ENCODE measurements at places on chromosomes 13 and 19.
A peak's percentile ranks its signal among the peaks of the same experiment; 100 is the strongest.

- no peak for DNase-seq
Measured at GRCh38 chr19:46927106-46927505, 66.3 kb downstream of the ARHGAP35 start.

- DNase-seq: no peak
Measured at GRCh38 chr19:3068071-3068470, 5.8 kb upstream of the TLE5 start.

GRCh38 chr19:5002143-5002542 lies 33.2 kb downstream of the KDM4B start:
- no peak for DNase-seq

- DNase-seq: peak; percentile 89
Measured at GRCh38 chr19:39125554-39126311, at the start of gene PAK4. TSS of gene PAK4 (plus strand) at chr19:39125786. CDS start at chr19:39169554, 43,768 bp downstream.

GRCh38 chr13:73924607-73925006 lies 209.6 kb downstream of the KLF12 start:
- DNase-seq: no peak

- DNase-seq: no peak
Measured at GRCh38 chr13:111562716-111563115, 242.3 kb downstream of the TEX29 start.

GRCh38 chr19:27774337-27774736 lies 1438.6 kb downstream of the UQCRFS1 start:
- no peak for DNase-seq

GRCh38 chr19:53504885-53505284 lies 33.1 kb upstream of the ZNF331 start:
- no peak for DNase-seq

GRCh38 chr13:33855371-33855895 lies 37.5 kb downstream of the RFC3 start:
- no peak for DNase-seq

DNA sequence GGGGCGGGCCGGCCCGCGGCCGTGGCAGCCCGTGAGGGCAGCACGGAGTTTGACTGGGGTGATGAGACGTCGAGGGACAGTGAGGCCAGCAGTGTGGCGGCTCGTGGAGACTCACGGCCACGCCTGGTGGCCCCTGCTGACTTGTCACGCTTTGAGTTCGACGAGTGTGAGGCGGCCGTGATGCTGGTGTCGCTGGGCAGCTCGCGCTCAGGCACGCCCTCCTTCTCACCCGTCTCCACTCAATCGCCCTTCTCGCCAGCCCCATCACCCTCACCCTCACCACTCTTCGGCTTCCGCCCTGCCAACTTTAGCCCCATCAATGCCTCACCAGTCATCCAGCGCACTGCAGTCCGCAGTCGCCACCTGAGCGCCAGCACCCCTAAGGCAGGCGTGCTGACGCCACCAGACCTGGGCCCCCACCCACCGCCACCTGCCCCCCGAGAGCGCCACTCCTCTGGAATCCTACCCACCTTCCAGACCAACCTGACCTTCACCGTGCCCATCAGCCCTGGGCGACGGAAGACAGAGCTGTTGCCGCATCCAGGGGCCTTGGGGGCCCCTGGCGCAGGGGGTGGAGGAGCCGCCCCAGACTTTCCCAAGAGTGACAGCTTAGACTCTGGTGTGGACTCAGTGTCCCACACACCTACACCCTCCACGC lies 4.5 kb downstream of the CIC start:
- DNase-seq: no peak

DNA sequence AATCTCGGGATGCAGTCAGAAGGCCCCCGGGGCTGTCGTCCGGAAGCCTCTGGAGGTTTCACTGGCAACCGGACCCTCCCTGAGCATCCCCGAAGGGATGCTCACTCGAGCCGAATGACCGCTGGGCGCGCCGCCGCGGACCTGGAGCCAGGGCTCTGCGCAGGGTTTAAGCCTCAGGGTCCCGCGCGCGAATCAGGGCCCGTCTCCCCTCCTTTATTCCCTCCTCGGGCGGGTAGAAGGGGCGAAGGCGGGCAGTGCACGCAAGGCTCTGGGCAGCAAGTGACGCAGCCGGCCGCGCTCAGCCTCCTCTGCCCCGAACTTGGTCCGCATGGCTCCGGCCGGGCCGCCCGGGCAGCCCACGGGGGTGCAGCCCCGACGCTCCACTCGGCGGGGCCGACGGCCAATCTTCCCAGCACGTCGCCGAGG lies 572 bp downstream of the SHISA2 start:
- DNase-seq: no peak

- no peak for DNase-seq
Measured at GRCh38 chr13:42539670-42540069, 34.3 kb upstream of the TNFSF11 start.

DNA sequence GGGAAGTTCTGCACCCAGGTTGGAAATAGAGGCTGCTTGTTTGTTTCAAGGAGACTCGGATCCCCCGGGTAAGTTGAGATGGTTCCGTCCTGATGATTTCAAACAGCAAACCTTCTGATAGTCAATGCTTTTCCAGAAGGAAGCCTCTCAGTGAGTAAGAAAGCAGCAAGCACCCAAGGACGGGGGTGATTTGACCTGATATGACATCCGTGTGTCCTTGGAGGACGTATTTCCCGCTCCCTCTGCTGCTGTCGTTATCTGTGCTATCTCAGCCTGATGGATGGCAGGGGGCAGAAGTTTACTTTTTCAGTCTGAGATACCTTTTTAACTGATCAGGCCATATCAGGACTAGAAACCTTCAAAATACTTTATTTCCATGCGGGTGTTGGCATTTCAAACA lies 5.7 kb upstream of the GGACT start:
- no peak for DNase-seq

GRCh38 chr13:29362849-29363604 lies 232.5 kb downstream of the SLC7A1 start:
- DNase-seq: peak; percentile 5

- DNase-seq: no peak
Measured at GRCh38 chr19:47155148-47155547, 24.5 kb downstream of the SAE1 start.

- DNase-seq: peak; percentile 78
Measured at GRCh38 chr19:11848594-11849469, at the start of gene ZNF439. TSS of gene ZNF439 (plus strand) at chr19:11848726. CDS start at chr19:11848868, 142 bp downstream.

DNA sequence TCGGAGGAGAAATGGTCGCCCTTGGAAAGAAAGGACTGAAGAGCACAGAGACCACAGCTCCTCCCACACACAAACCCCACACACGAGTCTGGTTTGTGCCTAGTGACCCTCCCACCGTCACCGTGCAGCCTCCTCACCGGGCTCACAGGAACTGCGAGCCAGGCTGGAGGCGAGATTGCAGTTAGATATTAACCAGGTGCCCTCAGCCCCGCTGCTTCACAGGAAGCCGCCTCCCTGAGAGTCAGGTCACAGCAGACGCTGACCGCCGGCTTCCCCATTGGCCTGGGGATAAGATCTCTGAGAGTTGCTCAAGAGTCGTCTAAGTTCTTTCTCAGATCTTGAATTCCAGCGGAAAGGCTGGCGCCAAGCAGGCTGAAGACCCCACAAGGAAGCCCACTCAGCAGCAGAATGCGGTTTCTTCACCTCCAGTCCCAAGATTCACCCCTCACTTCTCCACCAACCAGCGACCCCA lies 870 bp downstream of the ZNF44 start:
- DNase-seq: peak; percentile 64

GRCh38 chr19:55670280-55671053 lies 4.6 kb upstream of the EPN1 start:
- no peak for DNase-seq
